ENCODE measurements at places on chromosomes 6 and 20. TPM values are rescaled to one million over a fixed set of nuclear protein-coding genes. Genes with fewer than 3 reads are reported as not detected.
A peak's percentile ranks its signal among the peaks of the same experiment; 100 is the strongest.

DNA sequence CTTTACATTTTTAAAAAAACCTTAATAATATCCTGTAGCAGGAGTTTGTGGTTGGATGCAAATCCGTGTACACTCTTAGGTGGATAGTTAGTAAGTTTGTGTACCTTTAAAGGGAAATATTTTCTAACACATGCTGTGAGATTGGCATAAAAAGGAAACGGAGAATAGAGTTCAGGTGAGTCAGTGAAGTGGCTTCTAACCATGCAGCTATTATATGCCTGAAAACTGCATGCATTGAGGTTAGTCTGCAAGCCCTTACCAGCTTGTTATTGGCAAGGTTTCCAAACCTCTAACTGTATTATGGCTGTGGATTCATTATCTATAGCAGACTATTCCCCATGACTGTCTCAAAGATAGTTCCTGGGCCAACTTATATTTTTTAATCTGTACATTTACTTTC lies 420.6 kb upstream of the MMS22L start:
- DNase-seq = no peak

DNA sequence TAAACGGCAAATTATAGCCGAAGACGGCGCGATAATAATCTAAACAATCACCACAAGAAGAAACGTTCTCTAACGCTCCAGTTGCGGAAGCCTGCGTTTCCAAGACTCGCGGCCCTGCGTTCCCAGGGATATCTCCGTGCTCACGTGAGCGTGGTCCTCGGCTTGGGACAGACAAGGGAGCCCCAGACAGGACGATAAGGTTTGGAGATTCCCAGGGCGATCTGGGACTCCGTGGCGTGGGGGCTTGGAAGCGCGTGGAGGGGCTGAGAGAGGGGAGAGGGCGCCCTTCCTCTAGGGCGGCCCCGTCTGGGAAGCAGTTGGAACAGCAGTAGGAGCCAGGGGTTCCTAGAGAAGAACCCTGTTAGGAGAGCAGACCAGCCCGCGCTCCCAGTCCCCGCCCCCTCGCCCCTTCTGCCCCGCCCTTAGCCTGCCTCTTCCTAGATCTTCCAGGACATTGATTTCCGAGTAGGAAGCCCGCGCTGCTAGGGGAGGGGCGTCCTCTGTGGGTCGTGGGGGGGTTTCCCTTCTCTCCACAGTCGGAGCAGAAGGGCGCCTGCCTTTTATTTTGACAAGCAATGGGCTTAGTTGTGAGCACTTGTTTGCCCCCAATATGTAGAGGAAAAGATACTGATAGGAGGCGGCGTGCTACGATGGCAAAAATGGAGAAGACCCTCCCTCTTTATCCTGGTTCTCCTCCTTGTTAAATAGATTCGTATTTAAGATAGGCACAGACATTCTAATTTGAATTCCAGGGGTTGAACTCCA lies 10.6 kb downstream of the NRN1 start:
- DNase-seq = no peak

NR2E1 gene
- total RNA-seq = not detected

DNA sequence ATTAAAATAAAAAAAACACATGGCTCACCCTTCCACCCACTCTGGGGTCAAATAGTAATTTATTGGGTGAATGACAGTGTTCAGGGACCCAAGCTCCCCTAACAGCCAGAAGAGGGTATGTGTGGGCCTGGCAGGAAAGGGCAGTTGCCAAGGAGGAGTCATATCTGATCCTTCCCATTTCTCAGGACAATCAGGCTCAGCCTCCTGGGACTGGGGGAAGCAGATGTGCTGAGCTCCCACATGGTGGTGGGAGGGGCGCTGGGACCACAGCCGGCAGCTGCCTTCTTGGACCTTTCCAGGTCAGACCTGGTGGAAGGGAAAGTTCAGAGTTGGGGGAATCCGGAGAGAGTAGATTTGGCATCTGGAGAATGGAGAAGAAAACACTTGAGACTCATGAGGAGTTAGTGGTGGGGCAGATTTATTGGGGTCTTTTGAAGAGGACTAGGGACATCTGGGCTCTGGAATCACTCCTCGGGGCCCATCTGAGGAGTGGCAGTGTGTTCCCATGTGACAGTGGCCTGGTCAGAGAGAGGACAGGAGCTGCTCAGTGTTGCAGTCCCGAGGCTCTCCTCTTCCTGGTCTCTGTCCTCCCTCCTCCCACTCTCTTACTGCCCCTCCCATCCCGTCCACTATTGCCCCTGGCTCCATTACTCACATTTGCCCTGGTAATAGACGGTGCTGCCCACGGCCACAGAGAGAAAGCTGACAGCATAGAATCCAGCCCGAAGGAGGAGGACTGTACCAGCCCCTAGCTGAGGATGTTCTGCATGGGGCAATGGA lies 3.0 kb downstream of the LST1 start:
- DNase-seq = no peak

TINAG gene
- not detected for total RNA-seq

- DNase-seq = peak; percentile 66
Measured at GRCh38 chr20:64101731-64102621, 5.4 kb downstream of the NPBWR2 start.

DNA sequence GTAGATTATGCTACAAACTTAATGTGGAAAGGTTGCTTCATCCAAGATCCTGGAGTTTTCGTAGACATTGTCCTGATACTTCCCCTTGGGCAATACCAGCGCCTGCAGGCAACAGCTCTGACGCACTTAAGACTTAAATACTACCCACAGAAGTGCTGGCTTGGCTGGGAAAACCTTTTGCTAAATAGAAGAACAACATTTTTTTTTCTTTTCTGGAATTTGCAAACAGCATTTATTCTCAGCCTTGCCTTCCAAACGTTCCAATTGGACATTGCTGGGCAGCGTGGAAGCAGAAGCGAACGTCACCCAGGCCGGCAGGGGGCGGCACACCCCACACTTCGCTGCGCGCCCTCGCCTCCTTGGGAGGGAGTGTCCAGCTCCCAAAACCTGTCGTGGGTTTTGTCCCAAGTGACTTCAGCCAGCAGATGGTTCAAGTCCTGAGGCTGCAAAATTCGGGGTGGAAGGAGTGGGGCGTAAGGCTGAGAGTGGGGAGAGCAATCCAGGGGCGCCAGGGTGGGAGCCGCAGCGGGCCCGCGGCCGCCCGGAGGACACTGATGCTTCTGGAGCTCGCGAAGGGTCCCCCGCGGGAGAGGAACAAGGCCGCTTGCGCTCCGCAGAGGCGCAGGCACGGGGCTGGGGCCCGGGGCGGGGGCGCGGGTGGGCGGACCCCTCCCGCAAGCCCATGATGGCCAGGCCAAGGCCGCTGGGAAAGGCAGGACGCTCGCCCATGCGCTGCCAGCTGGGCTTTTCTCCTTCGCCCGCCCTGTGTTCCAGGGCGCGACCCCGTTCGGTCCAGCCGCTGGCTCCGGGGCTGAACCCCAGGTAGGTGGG lies 60.8 kb upstream of the MAP3K4 start:
- peak; percentile 82 for DNase-seq

GRCh38 chr20:50475681-50476292 lies 34.4 kb upstream of the PTPN1 start:
- DNase-seq = no peak

GRCh38 chr6:138774370-138774769 lies 801 bp downstream of the CCDC28A start:
- no peak for DNase-seq

DNA sequence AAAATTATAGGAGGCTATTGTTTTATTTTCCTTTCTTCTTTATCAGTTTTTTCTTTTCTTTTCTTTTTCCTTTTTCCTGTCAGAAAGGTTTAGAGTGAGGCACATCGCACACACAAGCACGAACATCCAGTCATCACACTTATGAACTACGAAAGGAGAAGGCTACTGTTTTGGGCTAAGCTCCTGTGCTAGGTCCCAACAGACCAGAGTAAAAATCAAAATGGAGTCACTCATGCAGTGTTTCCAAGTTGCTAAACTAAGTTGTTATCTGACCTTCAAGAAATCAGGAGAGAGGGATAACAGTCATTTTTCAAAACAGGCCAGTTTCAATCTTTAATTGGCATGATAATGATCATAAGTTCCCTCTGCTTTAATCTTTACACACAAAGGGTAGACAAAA lies 93.6 kb downstream of the CD24 start:
- no peak for DNase-seq

ADGRB3 gene
- total RNA-seq = 1.7 TPM

- no peak for DNase-seq
Measured at GRCh38 chr6:11009353-11009752, 34.8 kb downstream of the ELOVL2 start.

DNA sequence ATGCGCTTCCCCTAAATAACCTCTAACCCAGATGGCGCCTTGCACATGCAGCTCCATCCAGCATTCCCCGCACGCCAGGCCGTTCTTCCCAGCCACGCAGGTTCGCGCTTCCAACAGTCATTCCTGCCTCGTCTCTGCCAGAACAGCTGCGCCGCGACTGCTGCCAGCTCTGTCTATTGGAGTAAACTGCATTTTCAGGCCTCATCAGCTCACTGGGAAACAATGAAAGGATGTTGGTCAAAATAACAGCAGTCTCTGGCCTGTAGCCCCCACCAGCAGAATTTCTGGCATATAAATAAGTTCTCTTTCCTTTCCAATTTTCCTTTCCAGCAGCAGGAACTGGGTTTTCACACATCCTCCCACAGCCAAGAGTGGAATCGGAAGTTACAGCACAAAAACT lies 14.6 kb downstream of the NRSN1 start:
- DNase-seq = peak; percentile 79

SLCO4A1 gene
- total RNA-seq = 15.5 TPM

GRCh38 chr6:549906-550305 lies 107.0 kb downstream of the HUS1B start:
- DNase-seq = no peak

GRCh38 chr6:2952557-2953095 lies 18.7 kb downstream of the SERPINB6 start:
- DNase-seq = peak; percentile 89

- DNase-seq = no peak
Measured at GRCh38 chr6:146544616-146545182, 1.1 kb downstream of the RAB32 start.

GRCh38 chr6:63943826-63944225 lies 308.2 kb downstream of the PHF3 start:
- DNase-seq = no peak

DNA sequence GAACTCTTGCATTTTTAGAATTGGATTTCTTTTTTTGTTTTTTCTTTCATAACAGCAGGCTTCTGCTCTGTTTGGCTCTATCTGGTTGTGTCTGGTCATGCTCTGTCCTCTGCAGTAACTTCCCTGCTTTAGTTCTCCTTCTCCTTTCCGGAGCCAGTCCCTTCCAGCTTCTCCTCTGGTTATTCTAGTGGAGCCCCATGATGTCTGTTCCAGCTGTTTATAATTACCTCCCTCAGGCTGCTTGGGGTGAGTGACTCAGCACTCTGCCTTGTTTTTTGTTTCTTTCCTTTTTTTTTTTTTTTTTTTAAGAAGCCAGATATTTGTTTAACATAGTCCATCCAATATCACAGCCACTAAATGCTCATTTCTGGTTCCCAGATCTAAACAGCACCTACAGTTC lies 409.6 kb downstream of the MAFB start:
- no peak for DNase-seq

MYLK4 gene
- 2.0 TPM for total RNA-seq

DNA sequence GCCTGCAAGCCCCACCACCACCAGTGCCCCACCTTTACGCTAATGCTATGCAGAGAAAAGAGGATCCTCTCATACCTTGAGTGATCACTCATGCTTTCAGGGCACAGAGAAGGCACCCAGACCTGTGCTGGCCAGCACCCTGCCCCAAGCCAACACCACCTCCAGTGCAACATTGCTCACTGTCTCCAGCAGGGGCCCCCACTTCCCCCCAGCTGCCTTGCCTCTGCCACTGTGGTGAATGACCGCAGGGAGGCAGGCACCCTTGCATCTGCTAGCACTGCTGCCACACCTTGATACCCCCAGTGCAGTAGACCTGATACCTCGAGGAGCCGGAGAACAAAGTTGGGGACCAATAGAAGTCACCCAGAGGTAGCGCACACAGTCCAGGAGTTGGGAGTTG lies 139.2 kb upstream of the PLN start:
- no peak for DNase-seq

- DNase-seq = no peak
Measured at GRCh38 chr6:112038756-112039430, 15.0 kb upstream of the CCN6 start.
